ENCODE measurements at places on chromosomes 16 and 17.

- DNase-seq = peak; percentile 36
Measured at GRCh38 chr16:71421911-71422310, 19.9 kb downstream of the TLE7 start.

DNA sequence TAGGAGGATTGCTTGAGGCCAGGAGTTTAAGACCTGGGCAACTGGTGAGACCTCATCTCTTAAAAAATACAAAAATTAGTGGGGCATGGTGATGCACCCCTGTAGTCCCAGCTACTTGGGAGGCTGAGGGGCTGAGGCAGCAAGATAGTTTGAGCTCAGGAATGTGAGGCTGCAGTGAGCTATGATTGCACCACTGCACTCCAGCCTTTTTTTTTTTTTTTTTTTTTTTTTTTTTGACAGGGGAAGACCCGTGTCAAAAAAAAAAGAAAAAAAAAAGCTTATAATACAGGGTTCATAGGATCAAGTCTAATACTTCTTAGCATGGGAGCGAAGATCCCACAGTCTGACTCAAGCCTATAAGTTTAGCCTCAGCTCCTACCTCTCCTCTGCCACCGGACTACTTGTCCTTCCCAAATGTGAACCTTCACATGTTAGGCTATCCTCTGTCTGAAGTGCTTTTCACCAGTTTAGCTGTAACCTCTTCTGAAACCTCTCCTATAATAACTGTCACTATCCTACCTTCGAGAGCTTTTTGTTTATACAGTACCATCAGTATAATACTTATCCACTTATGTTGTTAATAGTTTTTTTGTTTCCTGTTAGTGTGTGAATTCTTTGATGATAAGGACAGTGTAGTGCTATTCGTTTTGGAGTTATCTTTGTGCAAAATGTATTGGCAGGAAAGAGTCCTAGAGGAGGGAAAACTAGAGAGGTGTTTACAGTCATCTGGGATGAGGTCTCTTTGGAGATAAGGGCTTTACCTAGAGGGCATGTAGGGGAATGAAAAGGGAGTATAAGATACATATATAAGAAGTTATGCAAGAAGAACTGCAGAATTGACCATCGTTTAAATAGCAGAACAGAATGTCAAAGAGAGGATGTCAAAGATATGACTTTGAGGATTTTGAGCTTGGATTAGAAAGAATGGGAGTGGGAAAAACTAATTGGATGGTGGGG is 15.5 kb downstream of the CPD start:
- DNase-seq = no peak

- no peak for DNase-seq
Measured at GRCh38 chr16:60432472-60432871, 1603.8 kb downstream of the CDH8 start.

GRCh38 chr17:12789075-12789480 is 220 bp upstream of the ARHGAP44 start:
- no peak for DNase-seq

GRCh38 chr16:12028288-12028619 is 51.7 kb downstream of the SNX29 start:
- no peak for DNase-seq
